ENCODE measurements at places on chromosomes 12 and 14.

DNA sequence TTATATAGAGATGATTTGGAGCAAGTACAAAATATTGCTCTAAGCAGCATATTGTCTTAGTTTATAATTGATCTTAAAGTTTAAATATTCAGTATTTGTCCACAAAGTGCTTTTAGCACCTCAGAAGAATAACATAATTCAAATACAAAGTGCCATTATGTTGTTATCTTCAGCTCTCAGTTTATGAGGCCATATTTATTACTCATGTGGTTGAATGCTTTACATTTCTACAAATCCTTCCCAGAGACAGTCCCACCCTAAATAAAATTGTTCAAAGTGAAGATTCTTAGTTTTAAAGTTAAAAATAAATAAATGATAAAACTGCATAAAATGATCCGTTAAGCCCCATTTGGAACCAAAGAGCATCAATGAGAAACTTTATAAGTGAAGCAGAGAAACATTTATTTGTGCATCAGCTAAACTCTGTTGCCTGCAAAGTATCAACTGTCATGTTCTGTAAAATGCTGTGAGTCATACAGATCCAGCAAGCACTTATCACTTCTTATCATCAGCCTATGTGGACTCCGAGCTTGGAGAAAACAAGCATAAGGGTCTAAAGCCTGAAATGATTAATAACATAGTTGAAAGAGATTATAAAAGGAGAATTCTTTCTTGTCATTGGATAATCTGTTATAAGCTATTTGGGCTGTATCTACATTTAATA is 218.9 kb downstream of the ADAMTS20 start:
- peak; percentile 14 for DNase-seq

DNA sequence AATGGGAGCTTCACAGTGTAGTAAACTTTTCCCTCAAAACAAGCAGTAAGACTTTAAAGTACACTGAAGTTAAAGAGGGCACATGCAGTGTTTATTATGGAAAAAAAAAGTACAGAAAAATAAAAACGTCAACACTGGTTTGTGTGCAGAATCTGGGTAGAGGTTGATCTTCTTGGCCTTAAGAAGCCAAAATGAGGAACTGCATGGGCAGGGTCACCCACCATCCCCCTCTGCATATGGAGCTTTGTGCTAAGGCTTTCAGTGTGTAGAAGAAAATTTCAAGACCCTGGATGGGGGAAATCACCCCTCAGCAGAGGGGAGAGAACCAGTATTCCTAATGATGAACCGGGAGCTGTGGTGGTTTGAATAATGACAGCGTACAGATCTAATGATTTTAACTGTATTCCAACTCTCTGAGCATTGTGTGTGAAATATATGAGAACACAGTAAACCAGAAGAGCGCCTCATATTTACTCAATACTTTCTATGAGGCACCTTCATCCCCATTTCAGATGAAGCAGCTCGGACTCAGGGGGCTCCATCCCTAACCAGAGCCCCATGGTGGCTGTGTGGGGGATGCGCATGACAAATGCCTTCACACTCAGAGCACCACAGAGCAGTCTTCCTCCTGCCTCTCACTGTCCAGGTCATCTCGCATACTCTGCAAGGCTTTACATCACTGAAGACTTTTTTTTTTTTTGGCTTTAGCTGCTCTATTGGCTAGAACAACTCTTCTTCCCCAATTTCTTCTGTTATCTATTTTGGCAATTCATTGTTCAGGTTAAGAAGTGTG is 33.4 kb downstream of the ACADS start:
- no peak for DNase-seq

DNA sequence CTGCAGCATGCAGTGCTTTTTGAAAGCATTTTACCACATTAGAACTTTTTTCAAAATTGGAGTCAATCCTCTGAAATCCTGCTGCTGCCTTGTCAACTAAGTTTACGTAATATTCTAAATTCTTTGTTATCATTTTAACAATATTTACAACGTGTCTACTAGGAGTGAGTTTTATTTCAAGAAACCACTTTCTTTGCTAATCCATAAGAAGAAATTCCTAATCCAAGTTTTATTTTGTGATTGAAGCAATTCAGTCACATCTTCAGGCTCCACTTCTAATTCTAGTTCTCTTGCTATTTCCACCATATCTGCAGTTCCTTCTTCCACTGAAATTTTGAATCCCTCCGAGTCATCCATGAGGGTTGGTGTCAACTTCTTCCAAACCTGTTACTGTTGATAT is 25.4 kb downstream of the PRORP start:
- DNase-seq = no peak

DNA sequence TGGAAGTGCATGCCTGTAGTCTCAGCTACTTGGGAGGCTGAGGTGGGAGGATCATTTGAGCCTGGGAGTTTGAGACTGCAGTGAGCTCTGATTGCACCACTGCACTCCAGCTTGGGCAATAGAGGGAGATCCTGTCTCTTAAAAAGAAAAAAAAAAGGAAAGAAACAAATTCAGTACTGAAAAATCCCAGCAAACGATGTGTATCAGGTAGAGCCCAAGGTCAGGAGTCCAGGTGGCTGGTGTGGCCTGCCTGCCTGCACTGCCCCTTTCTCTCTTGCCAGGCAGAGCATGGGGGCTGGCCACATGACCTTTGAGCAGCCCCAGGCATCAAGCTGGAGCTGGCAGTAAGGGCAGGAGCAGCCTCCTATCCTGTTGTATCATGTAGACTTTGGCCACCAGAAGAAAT is 31.8 kb downstream of the ELK3 start:
- DNase-seq = no peak

GRCh38 chr14:27730204-27730603 is 1036.4 kb upstream of the FOXG1 start:
- DNase-seq = no peak

- DNase-seq = no peak
These were observed 27.2 kb upstream of the ADAMTS20 start for GRCh38 chr12:43579206-43579605.

DNA sequence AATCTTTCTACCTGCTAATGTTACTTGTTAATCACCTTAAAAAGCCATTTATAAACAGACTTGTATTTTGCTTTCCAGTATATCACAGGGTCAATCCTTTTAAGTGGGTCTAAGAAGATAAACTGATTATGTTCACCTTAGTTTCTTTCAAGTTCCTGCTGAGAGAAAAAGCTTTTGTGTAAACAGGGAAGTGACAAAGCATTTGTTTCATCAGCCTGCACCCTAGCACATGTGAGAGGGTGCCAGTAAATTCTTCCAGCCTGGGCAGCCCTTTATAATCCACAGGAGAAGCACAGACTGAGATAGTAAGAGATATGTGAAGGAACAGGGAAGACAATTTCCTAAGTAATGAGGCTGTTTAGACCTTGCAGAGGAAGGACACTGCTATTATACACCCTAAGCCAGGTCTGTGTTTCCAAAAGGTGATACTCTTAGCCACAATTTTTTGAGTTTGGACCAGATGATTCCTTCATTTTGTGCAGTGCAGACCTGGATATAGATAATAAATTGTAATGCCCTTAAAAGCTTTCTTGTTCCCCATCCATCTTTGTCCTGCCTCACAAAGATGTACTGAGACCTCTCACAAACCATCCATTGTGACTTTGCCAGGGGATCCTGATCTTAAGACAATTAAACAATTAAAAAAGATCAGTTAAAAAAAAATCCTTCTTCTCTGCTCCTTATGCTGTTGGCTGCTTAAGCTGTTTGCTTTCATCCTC is 150.7 kb downstream of the KTN1 start:
- no peak for DNase-seq

DNA sequence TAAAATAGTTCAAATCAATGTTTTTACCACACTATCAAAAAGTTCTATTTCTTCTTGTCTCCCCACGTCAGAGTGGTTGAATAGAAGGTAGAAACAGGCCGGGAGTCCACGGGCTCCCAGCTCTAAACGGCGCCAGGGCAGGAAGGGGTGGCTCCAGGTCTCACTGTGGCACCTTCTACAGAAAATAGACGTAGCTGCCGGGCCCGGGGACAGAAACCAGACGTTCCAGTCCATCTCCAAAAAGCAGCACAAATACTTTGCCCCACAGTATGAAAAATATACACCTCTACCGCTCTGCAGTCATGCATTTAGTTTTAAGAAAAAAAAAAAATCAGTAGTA is 30.9 kb downstream of the CCNK start:
- DNase-seq = no peak

DNA sequence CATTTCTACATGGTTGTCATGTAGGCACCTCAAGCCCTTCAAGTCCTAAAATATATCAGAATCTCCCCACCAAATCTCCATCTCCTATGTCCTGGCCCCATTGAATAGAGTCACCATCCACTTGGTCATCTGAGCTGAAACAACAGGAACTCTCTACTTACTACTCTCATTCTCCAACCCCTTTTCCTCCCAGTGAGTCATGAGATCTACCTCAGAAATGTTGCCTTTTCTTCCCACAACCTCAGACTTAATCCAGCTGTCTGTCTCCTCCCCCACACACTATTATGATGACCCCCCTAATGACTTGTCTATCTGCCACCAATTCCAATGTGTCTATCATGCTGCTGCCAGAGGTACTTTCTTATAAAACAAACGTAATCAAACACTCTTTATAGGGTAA is 72.3 kb upstream of the TMEM263 start:
- no peak for DNase-seq

- no peak for DNase-seq
These were observed 198.0 kb upstream of the DCN start for GRCh38 chr12:91380631-91381030.

DNA sequence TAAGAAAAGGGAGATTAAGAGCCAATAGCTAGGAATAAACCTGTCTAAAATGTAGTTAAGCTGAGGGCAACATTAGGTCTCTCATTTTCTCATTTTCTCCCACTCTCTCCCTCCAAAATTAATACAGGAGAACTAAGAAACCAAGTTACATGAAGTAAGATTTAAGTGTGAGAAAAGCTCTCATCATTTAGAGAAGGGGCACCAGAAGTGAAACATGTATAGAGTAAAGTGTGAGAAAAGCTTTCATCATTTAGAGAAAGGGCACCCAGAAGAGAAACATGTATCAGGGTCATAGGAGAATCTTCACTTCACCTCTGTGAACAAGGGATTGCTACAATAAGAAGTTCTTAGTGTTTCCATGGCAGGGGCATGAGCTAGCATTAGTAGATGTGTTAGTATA is 132.4 kb upstream of the CNTN1 start:
- DNase-seq = no peak

DNA sequence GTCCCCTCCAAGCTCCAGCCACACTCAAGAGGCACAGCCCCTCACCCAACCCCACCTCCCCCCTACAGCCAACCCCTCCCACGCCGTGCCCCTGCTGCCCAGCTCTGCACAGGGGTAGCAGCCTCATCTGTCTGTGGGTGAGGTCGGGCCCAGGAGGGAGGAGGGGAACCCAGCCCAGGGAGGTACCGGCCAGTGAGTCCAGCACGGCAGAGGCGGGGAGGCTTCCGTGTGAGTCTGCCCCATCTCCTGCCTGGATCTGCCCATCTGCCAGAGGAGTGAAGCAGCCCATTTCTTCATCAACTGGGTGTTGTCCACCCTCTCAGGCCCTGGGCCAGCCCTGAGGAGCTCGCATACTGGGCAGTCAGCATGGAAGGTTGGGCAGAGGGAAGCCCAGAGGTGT is 54.2 kb downstream of the CCNK start:
- DNase-seq = no peak
